Right renal cortex interstitium (tissue), 3 donors: ENCODE measurements at places on chromosomes 3 and 15. TPM values are rescaled to one million over a fixed set of nuclear protein-coding genes. Genes with fewer than 3 reads are reported as not detected.

DNA sequence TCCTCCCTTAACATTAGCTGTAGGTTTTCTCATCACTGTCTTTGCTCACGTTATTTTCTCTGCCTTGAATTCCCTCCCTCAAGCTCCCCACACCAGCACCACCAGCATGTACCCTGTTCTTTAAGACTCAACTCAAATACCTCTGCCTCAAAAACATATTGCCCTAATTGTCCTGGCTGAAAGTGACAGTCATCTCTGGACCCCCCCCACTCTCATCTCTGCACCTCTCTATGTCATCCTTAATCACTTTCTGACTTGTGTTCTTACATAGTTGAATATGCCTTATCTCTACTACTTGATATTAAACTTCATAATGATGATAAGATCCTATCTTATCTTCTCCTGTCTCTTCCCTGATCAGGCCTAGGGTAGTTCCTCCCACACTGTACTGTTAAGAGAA is 345.2 kb upstream of the TPRG1 start:
- no peak for DNase-seq

- no peak for DNase-seq
Observed at GRCh38 chr15:74724570-74725224, 631 bp downstream of the CYP1A1 start.

DNA sequence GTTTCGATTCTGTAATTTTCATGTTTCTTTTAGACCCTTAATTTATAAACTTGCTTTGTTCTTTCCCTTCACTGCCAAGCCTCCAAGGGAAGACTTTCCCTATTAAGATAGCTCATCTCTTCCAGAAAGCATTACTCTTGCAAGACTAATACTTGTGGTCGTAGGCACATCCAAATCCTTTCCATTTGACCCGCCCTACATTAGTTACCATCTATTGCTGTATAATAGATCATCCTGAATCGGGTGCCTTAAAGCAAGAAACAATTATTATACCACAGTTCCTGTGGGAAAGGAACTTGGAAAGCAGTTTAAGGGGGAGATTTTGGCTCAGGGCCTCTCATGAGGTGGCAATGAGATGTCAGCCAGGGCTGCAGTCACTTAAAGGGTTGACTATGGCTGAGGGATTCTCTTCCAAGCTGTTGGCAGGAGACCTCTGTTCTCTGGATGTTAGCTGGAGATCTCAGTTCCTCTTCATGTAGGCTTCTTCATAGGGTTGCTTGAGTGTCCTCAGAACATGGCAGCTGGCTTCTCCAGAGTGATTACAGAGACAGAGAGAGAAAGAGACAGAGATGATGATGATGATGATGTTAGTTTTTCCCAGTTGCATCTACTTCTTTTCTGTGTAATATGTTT is 570.4 kb upstream of the TGFBR2 start:
- no peak for DNase-seq

The PIERCE2 gene
- polyA plus RNA-seq = 6.7 TPM

- no peak for DNase-seq
Observed at GRCh38 chr3:122301063-122301462, 24.0 kb upstream of the CSTA start.

DNA sequence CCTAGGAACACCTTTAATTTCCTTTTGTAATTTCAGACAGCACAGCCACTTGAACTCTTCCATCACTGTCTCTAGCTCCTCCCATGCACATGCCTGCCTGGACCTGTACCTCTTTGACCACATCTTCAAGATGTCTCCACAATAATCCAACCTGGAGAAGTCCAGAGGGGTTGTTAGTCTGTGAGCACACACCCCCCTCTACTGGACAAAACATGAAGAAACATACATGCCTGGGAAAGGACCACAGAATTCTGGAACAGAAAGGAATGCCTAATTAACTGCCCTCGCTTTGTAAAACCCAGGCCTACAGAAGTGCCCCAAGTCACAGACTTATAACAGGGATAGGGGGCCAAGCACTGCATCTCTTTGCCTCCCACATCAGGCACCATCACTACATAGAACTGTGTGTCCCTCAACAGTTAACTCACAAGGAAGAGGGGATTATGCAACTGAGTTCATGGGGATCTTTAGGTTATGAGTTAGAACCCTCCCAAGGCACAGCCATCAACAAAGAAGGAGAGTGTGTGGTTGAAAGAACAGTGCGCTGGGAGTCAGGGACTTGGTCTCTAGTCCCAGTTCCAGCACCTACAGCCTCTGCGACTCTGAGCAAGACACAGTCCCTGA is 61.7 kb downstream of the FMN1 start:
- DNase-seq = no peak

DNA sequence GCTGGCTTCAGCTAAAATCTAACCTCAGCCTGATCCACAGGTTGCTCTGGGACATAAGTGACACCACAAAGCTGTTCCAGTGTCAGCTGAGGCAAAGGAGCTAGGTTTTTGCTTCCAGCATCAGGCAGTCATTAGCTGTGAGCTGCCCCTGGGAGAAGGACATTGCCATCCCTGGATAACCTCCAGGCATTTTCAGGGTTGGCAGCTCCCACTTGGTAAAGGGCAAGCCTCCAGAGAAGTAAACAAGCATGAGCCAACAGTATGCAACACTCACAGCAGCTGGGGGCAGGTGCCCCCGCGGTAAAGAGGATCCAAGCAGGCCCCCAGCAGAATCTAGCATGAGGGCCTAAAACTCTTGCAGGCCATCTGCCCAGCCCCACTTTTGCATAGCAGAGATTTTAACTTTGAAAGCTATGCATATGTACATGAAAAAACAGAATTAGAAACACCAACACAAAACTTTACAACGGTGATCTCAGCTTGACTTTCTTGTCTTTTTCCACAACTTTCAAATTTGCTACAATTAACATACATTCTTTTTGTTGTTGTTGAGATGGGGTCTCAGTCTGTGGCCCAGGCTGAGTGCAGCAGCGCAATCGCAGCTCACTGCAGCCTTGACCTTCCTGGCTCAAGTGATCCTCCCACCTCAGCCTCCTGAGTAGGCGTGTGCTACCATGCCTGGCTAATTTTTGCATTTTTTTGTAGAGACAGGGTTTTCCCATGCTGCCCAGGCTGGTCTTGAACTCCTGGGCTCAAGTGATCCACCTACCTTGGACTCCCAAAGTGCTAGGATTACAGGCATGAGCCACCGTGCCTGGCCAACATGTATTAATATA is 83.8 kb upstream of the TPM1 start:
- no peak for DNase-seq

DNA sequence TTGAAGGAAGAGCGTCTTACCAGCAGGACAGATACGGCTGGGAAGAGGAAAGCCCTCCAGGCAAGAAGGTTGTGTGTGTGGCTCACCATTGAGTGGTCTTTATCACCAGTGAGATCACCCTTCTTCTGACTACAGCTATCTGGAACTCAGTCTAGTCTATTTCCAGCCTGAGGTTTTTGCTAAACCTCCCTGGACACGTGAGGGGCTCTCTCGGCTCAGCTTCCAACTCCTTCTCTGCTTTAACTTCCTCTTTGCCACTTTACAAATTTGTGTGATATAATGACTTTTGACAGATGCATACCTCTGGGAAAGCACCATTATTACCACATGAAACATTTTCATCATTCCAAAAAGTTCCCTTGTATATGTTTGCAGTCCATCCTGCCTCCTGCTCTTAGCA is 15.3 kb upstream of the ROPN1 start:
- DNase-seq = no peak

DNA sequence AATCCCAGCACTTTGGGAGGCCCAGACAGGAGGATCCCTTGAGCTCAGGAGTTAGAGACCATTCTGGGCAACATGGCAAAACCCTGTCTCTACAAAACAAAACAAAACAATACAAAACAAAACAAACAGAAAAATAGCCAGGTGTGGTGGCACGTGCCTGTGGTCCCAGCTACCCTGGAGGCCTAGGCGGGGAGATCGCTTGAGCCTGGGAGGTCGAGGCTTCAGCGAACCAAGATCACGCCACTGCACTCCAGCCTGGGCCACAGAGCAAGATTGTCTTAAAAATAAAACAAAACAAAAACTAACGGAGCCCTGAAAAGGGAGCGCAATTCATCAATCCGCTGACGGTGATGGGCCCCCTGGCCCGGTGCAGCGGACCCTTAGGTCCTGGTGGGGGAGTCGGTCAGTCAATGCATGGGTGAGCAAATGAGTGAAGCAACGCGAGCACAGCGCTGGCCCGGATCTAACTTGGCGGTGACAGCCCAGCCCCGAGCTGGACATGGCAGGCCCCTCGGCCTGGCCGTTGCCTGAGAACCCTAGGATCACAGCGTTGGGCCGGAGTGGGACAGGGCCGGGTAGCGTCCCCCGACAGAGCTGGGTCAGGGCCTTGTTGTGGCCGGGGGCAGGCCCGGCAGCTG is 52.4 kb upstream of the BLM start:
- DNase-seq = no peak

DNA sequence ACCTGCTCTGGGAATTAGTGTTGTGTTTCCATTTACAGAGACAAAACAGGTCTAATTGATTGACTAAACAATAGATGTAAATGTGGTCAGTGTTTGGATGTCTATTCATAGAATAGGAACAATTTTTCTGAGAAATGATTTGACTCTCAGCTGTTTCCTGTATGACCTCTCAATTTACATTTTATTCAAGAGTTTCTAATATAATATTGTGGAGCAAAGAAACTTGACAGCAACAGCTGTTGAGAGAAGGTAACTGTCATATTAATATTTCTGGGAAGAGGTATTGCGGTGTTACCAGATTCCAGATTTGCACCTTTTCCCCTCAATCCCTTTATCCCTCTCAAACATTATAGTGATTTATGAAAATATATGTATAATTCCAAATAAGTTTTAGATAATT is 3.7 kb upstream of the NR1I2 start:
- DNase-seq = no peak

The C2CD4B gene
- 0.52 TPM for polyA plus RNA-seq

The ADAMTS7 gene
- 18.8 TPM for polyA plus RNA-seq

DNA sequence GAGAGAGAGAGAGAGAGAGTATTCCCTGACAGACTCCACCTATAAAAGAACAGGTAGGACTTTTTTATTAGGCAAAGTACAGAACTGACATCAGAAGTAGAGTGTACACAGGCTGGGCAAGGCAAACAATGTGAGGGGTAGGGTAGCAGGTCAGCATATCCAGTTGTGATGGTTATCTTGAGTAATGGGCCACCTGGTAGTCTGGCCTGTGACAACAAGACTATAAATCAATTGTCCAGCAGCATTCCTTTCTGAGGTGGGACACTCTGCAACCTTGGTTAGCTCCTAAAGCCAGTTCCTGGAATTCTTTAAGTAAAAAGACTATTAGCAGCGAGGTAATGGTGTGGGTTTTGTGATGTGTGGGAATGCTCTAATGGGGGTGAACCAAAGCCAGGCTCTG is 14.9 kb upstream of the TMCC1 start:
- no peak for DNase-seq

GRCh38 chr3:194325424-194326153 is 25.5 kb downstream of the CPN2 start:
- no peak for DNase-seq
